ENCODE measurements at places on chromosomes 5 and 9. TPM values are rescaled to one million over a fixed set of nuclear protein-coding genes. Genes with fewer than 3 reads are reported as not detected.

Gene SPATA31A3
- polyA plus RNA-seq: not detected

- no peak for DNase-seq
Measured at GRCh38 chr5:58918021-58918729, 335.3 kb downstream of the RAB3C start.

Gene SLC6A7
- not detected for polyA plus RNA-seq

DNA sequence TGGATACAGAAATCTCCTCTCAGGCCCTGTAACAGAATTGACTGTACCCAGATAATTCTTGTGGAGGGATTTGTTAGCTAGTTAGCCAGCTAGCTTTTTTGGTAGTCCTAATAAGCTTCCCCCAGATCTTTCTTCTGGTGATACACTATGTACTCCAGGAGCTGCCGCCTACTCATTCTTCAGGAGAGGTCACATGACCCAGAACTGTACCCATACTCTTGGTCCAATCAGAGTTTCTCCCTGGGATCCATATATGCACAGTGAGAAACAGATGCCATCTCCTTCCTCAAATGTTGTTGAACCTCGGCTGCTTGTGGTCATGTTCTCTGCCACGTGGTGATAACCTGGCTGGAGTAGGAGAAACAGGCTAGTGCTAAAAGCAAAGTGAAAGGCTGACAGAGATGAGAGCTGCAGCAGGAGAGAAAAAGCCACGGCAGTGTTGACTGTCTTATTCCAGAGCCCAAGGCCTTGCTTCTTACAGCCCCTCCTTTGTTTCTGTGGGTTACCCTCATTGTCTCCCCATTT is 123.0 kb upstream of the RFX3 start:
- DNase-seq: no peak

- peak; percentile 82 for DNase-seq
Measured at GRCh38 chr5:55303238-55303690, 4.2 kb downstream of the DHX29 start.

GRCh38 chr5:61732796-61733195 is 400.7 kb downstream of the ZSWIM6 start:
- no peak for DNase-seq

- DNase-seq: no peak
Measured at GRCh38 chr5:15734058-15734457, 234.1 kb downstream of the FBXL7 start.

DNA sequence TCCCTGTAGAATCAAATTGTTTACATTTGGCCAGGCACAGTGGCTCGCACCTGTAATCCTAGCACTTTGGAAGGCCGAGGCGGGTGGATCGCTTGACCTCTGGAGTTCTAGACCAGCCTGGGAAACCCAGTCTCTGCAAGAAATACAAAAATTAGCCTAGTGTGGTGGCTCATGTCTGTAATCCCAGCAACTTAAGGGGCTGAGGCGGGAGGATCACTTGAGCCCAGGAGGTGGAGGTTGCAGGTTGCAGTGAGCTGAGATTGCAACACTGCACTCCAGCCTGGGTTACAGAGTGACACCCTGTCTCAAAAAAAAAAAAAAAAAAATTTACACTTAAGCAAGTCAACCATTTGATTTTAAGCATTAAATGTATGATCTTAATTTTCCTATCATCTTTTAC is 17.5 kb upstream of the IQGAP2 start:
- DNase-seq: no peak

DNA sequence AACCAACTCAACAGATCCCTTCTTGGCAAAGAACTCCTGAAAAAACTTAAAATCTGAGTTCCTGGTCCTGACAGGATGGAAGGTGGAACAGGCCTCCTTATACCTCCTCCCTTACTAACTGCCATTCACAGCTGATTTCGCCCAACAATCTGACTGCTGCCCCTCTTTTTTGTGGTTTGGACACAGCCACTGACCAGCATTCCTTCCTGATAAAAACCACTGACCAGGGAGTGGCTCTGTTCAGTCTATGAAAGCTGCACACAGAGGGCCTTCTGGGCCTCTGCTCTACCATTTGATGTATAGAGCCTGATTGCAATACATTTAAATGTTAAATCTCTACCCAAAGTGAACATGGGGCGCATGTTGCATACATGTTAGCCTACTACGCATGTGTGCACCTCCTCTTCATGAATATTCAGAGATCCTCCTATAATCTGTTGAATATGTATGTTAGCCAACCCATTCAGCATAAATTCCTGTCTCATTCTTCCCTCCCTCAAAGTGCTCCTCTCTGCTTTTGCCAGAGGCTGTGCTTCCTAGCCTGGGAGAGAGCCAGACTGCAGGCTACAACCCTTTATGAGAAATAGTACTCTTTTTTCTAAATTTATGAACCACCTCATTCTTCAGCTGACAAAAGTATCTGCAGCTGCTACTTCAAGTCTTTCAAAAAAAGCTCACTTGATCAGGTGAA is 93.7 kb upstream of the MRPS30 start:
- no peak for DNase-seq

DNA sequence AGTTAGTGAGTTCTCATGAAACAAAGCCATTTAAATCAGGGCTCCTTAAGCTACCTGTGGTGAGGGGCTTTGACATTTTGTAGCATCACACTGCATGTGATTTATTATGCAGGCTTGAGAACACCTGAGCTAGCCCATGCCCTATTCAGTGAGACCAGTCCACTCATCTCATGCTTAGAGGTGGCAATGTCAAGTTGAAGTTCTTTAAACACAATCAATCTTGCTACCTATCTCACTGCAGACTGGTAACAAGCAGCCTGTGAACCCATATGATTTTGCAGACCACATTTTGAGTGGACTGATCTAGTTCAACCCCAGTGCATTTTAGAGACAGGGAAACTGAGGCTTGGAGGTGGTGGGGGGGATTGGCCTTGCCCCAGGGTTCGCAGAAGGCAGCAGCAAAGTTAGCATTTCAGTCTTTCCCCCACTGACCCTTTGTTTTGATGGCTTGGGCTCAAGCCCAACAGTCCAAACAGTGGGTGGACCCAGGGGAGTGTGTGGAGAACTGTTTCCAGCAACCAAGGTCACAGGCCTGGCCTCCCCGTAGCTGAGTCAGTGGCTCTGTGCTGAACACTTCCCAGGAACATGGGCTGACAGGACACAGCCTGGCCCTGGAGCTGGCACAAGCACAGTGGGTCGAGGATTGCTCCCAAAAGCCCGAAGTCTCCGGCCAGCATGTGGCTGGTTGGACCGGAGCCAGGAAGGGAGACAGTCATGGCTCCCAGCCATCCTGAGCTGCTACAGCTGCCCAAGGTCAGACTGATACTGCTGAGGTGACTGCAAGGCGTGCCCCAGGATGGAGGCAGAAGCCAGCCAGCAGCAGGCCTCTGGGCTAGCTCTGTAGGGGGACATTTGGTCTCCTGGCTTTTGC is 95.3 kb downstream of the RGS3 start:
- DNase-seq: no peak

DNA sequence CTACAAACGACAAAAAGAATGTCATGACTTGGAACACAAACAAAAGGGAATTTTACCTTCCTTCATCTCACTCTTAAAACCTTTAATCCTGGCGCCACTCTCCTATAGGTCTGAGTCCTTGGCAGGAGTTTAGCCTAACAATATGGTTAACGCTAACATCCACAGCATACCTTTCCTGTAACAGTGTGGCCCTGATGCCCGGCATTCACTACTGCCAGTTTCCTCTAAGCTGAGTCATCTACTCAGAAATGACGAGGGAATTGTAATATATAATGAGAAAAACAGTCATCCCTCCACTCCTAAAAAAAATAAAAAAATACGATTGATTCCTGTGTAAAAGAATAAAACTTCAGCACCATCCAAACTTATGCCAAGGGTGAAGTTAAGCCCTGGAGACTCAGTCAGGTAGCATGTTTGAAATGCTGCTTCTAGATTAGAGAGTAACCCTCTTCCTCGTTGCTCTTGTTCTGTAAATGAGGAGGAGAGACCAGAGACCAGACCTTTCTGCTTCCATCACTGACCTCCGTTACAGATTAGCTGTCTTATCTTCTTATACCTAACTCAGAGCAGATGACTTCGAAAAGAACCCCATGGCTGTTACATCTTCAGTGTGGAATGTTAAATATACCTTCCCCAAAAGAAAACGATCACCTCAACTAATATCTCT is 37.4 kb downstream of the CCDC125 start:
- peak; percentile 21 for DNase-seq

GRCh38 chr5:68379275-68380036 is 163.9 kb downstream of the PIK3R1 start:
- DNase-seq: no peak

GRCh38 chr5:163089926-163090325 is 347.5 kb upstream of the CCNG1 start:
- no peak for DNase-seq

- DNase-seq: peak; percentile 78
Measured at GRCh38 chr5:43042176-43042625, 2.1 kb upstream of the ANXA2R start.

GRCh38 chr5:157258450-157258849 is 7.5 kb upstream of the CYFIP2 start:
- no peak for DNase-seq

DNA sequence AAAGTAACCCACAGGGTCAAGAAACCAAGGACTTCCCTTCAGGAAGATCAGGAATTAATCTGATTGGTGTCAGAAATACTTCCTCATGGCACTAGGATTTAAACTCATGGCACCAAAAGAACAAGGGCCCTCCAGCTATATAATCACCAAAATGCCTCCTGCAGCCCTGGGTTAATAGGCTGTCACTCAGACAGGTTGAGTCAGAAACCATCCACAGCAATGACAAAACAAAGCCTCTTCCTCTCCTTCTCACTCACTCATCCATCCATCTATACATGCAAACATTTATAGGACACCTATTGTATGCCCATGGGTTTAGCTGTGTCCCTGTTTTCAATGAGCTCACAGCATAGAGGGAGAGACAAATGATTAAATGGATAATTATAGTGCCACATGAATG is 62.5 kb upstream of the SPOCK1 start:
- DNase-seq: peak; percentile 41

GRCh38 chr9:98724810-98725530 is 16.2 kb upstream of the GABBR2 start:
- no peak for DNase-seq

DNA sequence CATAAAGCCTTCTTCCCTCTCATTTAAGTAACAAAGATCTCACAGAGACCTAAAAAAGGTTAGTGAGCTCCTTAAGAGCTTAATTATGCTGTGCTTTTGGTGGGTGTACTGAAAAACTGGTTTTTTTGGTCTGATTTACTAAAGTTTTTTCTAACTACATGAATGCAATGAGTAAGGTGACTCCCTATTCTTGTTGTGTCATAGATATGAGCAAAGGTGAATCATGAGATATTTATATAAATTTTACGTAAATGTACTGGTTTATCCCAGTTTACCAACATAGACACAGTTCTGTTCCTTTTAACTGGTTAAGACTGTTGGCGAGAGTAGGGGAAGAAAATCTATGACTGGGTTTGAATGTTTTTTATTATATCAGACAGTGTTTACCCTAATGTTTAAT is 250.5 kb downstream of the NR2F1-AS1 start:
- DNase-seq: peak; percentile 84

Gene CTXN3
- not detected for polyA plus RNA-seq

DNA sequence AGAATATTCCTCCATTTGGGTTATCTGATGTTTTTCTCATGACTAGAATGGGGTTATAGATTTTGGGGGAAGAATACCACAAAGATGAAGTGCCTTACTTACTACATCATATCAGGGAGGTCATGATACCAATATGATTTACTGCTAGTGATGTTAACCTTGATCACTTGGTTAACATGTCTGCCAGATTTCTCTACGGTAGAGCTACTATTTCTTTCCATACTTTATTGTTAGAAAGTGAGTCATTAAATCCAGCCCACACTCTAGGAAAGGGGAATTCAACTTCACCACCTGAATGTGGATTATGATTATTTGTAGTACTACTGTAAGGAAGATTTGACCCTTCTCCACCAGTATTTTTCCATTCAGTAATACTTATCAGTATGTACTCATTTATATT is 64.7 kb downstream of the UBE2R2 start:
- peak; percentile 51 for DNase-seq

DNA sequence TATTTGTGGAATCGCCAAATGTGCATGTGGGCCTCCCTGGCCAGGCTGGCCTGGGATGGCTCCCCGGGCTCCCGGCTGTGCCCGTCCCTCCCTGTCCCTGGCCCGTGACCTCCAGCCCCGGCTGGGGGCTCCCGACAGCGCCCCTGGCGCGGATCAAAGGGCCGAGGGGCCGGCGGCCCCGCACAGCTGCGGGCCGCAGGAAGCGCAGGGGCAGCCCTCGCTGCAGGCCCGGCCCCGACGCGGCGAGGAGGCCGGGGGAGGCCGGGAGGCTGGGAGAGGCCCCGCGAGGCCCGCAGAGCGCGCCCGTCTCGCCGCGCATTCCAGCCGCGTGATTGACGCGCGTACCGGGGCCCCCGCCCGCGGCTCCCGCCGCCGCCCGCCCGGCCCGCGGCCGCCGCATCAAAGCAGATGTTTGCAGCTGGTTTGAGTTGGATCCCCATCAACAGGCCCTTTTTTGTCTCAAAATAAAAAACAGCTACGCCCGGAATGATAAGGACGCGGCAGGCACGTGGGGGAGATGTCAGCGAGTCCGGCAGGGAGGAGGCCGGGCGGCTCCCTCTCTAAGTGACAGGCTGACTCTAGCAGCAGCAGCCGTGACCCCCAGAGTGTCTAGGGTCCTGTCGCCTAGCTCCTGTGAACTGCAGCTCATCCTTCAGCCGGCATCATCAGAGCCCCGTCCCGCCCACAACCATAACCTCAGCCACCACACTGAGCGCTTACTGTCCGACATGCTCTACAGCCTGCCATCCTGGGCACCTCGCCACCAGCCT is 69.4 kb downstream of the LMX1B start:
- no peak for DNase-seq

DNA sequence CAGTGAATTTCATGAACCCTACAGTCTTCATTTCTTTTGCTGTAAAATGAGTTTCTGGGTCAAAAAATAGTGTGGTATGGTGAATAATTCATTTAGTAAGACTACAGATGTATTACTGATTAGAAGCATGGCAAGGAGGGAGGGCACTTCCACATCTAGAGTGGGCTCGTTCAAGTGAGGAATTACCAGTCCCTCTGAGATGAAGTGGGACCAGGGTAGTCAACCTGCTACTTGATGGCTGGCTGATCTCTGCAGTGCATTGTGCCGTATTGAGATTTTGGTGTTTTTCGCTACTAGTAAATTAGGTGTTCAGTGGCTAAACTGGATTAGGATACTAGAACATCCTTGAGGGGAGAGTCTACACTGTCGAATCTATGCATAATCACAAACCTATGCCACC is 10.8 kb downstream of the CDC37L1 start:
- DNase-seq: no peak

GRCh38 chr9:117777823-117778222 is 73.6 kb downstream of the TLR4 start:
- DNase-seq: no peak

- DNase-seq: no peak
Measured at GRCh38 chr5:69167929-69168328, 979 bp downstream of the CCNB1 start.

Data from mammary epithelial cell (primary cell).